Dermis blood vessel endothelial cell (primary cell): ENCODE measurements at places on chromosomes 1 and 21. TPM values are rescaled to one million over a fixed set of nuclear protein-coding genes. Genes with fewer than 3 reads are reported as not detected.

DNALI1 gene
- 0.37 and 0.51 TPM in 2 replicates for total RNA-seq

FCMR gene
- total RNA-seq: 0.17 TPM in 1 of 2 replicates, not detected in the other

ENAH gene
- total RNA-seq: 47.0 and 63.1 TPM in 2 replicates

CD1E gene
- not detected in 2 replicates for total RNA-seq

ZNF692 gene
- total RNA-seq: 7.7 and 16.5 TPM in 2 replicates

DDR2 gene
- 6.5 and 11.1 TPM in 2 replicates for total RNA-seq

CFHR3 gene
- total RNA-seq: not detected in 2 replicates

CLCA1 gene
- total RNA-seq: not detected in 2 replicates

SIPA1L2 gene
- 11.1 and 25.7 TPM in 2 replicates for total RNA-seq

UQCRHL gene
- 2.1 and 3.4 TPM in 2 replicates for total RNA-seq

DNM3 gene
- 4.2 and 8.2 TPM in 2 replicates for total RNA-seq

CRNN gene
- not detected in 2 replicates for total RNA-seq

SLC25A44 gene
- 9.0 and 15.9 TPM in 2 replicates for total RNA-seq

EPB41 gene
- 36.2 and 41.2 TPM in 2 replicates for total RNA-seq

CTPS1 gene
- 21.3 and 35.1 TPM in 2 replicates for total RNA-seq

LPAR3 gene
- total RNA-seq: 0.17 TPM in 1 of 2 replicates, not detected in the other

SAMD13 gene
- total RNA-seq: 1.0 and 1.5 TPM in 2 replicates

CRB1 gene
- under 0.01 TPM in 1 of 2 replicates, not detected in the other for total RNA-seq

ZNF697 gene
- 21.1 and 23.1 TPM in 2 replicates for total RNA-seq

CACHD1 gene
- total RNA-seq: 7.3 and 10.9 TPM in 2 replicates

CR1 gene
- not detected in 2 replicates for total RNA-seq

RAB7B gene
- total RNA-seq: not detected in 2 replicates

FAM72D gene
- total RNA-seq: 0.34 and 1.3 TPM in 2 replicates

WDR64 gene
- 0.17 TPM in 1 of 2 replicates, not detected in the other for total RNA-seq

NPHP4 gene
- total RNA-seq: 5.1 and 5.8 TPM in 2 replicates

PPIAL4G gene
- total RNA-seq: not detected in 2 replicates

JAM2 gene
- total RNA-seq: 1.5 and 3.9 TPM in 2 replicates

CFHR1 gene
- total RNA-seq: not detected in 2 replicates

LRRIQ3 gene
- 0.17 and 0.56 TPM in 2 replicates for total RNA-seq

VWA5B1 gene
- total RNA-seq: not detected in 2 replicates

TFF2 gene
- not detected in 2 replicates for total RNA-seq

KAZN gene
- 1.9 and 2.3 TPM in 2 replicates for total RNA-seq

CLCA2 gene
- under 0.01 TPM in 1 of 2 replicates, not detected in the other for total RNA-seq

EDARADD gene
- total RNA-seq: not detected in 2 replicates

GJA8 gene
- not detected in 2 replicates for total RNA-seq

TTC24 gene
- not detected in 2 replicates for total RNA-seq

SLC30A10 gene
- total RNA-seq: not detected in 2 replicates

ATAD3B gene
- total RNA-seq: 15.0 and 21.7 TPM in 2 replicates

RSBN1 gene
- 18.1 and 18.4 TPM in 2 replicates for total RNA-seq

SAMSN1 gene
- total RNA-seq: 0.05 TPM in 1 of 2 replicates, not detected in the other

HPDL gene
- 0.85 and 4.6 TPM in 2 replicates for total RNA-seq
